ENCODE measurements at places on chromosomes 3 and 15.

- no peak for ATAC-seq
Observed at GRCh38 chr15:57158589-57158988, 217.7 kb upstream of the CGNL1 start.

DNA sequence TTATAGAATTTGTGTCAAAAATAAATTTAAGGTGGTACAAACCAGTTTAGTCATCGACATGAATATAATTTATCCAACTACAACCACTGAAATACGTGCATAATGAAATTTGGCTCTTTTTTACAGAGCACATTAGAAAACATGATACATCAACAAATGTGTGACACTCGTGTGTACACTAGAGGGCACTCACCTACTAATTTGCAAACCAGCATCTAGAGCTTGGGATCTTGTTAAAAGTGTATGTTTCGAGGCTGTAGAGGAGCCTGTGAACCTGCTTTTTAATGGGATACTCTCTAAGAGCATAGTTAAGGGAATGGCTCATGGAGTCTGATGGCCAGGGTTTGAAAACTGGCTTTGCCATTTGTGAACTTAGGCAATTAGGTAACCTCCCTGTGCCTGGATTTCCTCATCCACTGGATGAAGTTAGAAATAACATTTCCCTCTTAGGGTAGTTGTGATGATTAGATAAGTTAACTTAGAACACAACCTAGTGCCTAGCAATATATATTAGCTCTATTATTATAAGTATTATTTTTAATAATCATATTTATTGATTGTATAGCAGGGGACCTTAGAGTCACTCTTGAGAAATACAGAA is 8.8 kb upstream of the CPOX start:
- no peak for ATAC-seq

DNA sequence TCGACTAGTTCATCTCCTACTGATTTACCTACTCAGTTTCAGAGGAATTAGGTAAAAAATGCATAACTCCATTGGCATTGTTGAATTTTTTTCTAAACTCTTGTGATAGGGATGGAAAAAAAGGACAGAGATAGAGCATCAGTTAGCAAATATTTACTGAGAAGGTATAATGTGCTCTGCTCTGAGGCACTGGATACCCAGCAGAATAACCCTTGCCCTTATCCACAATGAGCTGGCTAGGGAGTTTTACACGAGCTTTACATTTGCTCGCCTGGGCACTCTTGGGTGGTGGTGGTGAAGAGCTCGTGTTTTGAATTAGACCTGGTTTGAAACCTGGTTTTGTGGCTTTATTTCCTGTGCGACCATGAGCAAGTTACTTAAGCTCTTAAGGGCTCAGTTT is 149.6 kb downstream of the RORA start:
- ATAC-seq, result no peak

DNA sequence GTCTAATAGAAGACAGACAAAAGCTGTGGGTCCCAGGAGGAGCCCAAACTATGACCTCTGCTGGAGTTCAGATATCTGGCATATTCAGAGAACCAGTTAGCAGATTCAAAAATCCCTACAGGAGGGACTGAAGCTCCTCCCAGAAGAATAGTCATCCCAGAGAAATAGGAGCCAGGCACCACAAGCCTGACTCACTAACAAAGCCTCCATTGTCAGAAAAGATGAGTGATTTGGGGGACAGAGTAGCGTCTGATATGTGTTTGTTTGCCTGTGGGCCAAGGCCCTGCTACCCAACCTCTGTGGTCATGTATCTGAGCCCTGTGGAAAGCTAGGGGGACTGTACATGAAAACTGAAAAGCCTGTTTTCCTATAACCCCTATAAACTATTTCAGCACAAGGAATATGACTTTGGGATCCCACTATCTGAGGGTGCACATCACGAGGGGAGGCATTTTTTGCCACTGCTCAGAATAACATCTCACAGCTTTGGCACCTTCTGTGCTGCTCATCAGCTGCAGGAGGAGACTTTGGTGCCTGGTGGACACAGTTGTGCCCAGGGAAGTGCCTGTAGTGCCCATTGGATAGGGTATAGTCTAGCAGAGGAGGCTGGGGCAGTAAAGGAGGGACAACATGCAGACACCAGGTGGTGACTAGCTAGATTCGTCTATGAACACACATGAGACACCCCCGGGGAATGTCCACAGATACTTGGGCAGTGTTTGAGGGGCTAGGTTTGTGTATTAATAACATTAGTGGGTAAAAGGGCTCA is 9.7 kb upstream of the LARP6 start:
- peak; percentile 31 for ATAC-seq

- ATAC-seq, result no peak
Observed at GRCh38 chr3:114496874-114497273, 203.0 kb downstream of the TIGIT start.

GRCh38 chr3:100254168-100254777 is 6.5 kb upstream of the TBC1D23 start:
- peak; percentile 74 for ATAC-seq

GRCh38 chr3:153315781-153316180 is 153.8 kb downstream of the RAP2B start:
- ATAC-seq, result no peak

- ATAC-seq, result peak; percentile 82
Observed at GRCh38 chr15:63892794-63893441, 59.2 kb upstream of the HERC1 start.

GRCh38 chr3:125381743-125382142 is 6.6 kb upstream of the ZNF148 start:
- no peak for ATAC-seq

GRCh38 chr3:23202203-23202920 is 765 bp upstream of the UBE2E2 start:
- peak; percentile 58 for ATAC-seq

GRCh38 chr3:168722091-168722490 is 626.4 kb upstream of the GOLIM4 start:
- ATAC-seq, result no peak

DNA sequence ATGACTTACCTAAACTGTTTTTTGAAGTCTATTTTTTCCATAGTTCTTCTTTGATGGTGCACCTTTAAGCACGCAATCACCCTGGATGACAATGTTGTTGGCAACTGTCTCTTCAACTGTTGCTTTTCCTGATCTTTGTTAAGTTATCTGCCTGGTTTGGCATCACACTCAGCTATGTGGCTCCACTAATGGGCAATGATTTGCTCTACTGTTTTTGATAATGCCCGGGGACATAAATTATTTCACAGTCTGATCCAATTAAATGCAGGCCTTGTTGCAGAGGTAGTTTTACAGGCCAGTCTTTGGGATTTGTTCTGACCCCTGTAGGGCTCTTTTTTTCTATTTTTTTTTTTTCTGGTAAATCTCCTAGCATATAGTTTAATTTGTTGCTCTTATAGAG is 436.3 kb downstream of the ZNF385D start:
- no peak for ATAC-seq

DNA sequence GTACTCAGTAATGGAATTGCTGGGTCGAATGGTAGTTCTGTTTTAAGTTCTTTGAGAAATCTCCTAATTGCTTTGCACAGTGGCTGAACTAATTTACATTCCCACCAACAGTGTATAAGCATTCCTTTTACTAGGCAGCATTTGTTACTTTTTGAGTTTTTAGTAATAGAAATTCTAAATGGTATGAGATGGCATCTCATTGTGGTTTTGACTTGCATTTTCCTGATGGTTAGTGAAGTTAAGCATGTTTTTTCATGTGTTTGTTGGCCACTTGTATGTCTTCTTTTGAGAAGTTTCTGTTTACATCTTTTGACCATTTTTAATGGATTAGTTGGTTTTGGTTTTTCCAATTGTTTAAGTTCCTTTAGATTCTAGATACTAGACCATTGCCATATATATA is 28.4 kb downstream of the TP63 start:
- no peak for ATAC-seq

GRCh38 chr3:70728311-70728710 is 415.9 kb upstream of the MDFIC2 start:
- no peak for ATAC-seq

DNA sequence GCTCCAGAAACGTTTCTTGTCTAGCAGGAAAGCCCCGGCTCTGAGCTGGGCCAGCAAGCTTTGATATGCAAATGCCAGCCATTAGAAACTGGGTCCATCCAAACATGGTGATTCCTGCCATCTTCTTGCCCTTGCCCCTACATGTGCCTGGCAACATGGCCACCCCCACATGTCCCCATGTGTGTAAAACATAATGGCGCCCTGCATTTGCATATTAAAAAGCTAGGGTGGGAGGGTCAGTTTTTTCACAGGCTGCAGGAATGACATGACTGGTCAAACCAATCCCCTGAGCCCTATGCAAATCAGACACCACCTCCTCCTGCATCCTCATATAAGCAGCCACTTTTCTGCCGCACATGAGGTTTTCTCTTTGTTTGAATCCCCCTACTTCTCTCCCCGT is 21.2 kb downstream of the GPR156 start:
- ATAC-seq, result no peak

DNA sequence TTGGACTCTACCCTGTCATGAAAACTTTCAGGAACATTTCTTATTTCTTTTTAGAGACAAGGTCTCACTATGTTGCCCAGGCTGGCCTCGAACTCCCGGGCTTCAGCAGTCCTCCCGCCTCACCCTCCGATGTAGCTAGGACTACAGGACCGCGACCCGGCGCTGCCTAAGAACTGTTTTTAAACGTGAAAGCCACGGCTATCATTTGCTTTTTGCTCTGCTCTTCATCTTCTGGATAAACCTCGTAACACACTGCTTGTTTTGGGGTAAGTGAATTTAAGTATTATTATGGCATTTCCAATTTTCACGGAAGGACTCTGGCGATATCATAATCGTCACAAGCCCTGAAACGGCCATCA is 14.3 kb upstream of the CCNL1 start:
- ATAC-seq, result peak; percentile 0

GRCh38 chr3:50163572-50164455 is 8.7 kb downstream of the SEMA3F start:
- no peak for ATAC-seq

Measured in stimulated activated memory B cell treated with anti-CD40 and anti-IgM and Interleukin-4, amounts not matched to agents 10 μg/mL and 1 μg/mL and 100 μg/mL, for 72 hours (primary cell).